ENCODE measurements at places on chromosomes 3 and 15. TPM values are rescaled to one million over a fixed set of nuclear protein-coding genes. Genes with fewer than 3 reads are reported as not detected.

DNA sequence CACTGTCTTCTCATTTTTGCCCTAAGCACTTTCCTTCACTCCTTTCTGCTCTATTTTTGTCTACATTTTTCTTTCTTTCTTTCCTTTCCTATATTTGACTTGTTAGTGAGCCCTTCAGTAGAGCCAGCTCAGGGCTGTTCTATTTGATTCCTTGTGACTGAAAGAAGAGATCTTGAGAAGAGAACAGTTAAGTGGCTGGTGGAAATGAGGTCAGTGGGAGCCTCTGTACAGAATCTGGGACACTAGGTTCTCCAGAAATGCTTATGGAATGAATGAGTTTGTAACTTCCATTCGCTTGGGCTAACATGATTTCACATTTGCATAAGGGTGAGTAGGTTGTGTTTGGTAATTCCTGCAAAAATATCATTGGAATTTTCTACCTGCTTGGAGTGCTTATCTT lies 45.6 kb downstream of the CACNA2D3 start:
- H3K27ac ChIP-seq: no peak overlapping the region
- DNase-seq: no peak
- H3K36me3 ChIP-seq: no peaks in the 10 kb centered on the region
- H3K4me3 ChIP-seq: no peak overlapping the region
- H3K27me3 ChIP-seq: no peaks in the 10 kb centered on the region
- H3K4me1 ChIP-seq: no peaks in the 10 kb centered on the region

- no peak overlapping the region for H3K4me3 ChIP-seq
- DNase-seq: no peak
- H3K27me3 ChIP-seq: no peaks in the 10 kb centered on the region
- H3K4me1 ChIP-seq: no peaks in the 10 kb centered on the region
- no peak overlapping the region for H3K27ac ChIP-seq
These were observed 731.4 kb downstream of the PLOD2 start for GRCh38 chr3:145429546-145429945.

- H3K4me3 ChIP-seq: no peak overlapping the region
- no peak for DNase-seq
- H3K36me3 ChIP-seq: peaks cover 4% of the 10 kb centered on the region
- peaks cover 27% of the 10 kb centered on the region for H3K4me1 ChIP-seq
These were observed 28.3 kb downstream of the IL12A start for GRCh38 chr3:160016972-160017371.

DNA sequence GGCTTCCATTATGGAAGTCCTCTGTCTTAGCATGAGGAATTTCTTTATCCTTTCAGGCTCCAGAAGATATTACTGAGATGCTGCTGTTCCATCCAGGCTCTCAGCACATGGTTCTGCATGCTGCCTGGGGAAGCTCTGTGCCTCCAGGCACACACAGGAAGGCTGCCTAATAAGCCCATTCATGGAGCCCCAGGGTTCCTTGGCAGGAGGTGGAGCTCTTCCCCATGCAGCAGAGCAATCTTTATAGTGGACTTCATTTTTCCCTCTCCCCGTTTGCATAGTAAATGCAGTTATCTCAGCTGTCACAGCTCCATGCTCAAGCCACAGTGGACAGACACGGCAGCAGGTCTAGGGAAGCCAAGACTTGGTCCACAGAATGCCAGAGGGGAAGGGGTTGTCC lies 57.6 kb downstream of the BOC start:
- H3K4me3 ChIP-seq: no peak overlapping the region
- peaks cover 9% of the 10 kb centered on the region for H3K27me3 ChIP-seq
- no peak for DNase-seq
- no peaks in the 10 kb centered on the region for H3K36me3 ChIP-seq
- no peak overlapping the region for H3K27ac ChIP-seq

The SCAMP5 gene
- 0.94 TPM for total RNA-seq

The NOX5 gene
- total RNA-seq: not detected

The KLF15 gene
- not detected for total RNA-seq

The ISLR2 gene
- 0.14 TPM for total RNA-seq

The TM4SF1 gene
- not detected for total RNA-seq
